Endothelial cell of umbilical vein (primary cell): ENCODE measurements at places on chromosomes 2 and 18.

DNA sequence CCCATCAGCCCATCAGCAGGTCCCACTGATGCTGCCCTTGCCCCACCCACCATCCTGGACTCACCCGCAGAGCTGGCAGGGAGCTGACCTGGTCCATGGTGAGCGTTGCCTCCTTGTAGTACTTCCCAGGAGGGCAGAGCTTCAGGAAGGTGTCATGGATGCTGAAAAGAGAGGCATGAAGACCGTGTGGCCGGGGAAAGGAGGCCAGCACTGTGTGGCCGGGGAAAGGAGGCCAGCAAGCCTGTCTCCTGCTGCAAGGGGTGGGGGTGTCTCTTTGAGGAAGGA lies 11.9 kb downstream of the CIB4 start:
- no peaks in the 10 kb centered on the region for H3K27me3 ChIP-seq
- DNase-seq = no peak
- no peaks in the 10 kb centered on the region for H3K4me1 ChIP-seq
- H3K27ac ChIP-seq = no peak overlapping the region
- no peak overlapping the region for H3K4me3 ChIP-seq
- H3K36me3 ChIP-seq = no peaks in the 10 kb centered on the region

DNA sequence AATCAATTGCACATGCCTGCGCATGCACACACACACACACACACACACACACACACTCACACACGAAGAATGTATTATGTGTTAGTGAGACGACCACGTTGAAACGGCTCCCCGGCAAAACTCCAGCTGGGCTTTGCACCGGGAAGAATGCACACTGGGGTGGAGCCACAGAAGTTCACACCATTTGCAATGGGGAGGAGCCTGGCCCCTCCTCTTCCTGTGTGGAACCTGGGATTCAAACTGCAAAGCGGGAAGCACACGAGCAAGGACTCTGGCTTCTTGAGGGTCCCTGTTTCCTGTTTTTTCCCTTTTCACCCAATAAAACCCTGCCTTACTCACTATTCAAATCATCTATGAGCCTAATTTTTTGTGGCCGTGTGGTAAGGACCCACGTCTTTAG lies 304.0 kb upstream of the TMEFF2 start:
- no peak overlapping the region for H3K4me3 ChIP-seq
- DNase-seq = no peak
- H3K27ac ChIP-seq = no peak overlapping the region
- H3K36me3 ChIP-seq = no peaks in the 10 kb centered on the region
- H3K27me3 ChIP-seq = no peaks in the 10 kb centered on the region

- H3K4me3 ChIP-seq = no peak overlapping the region
- no peak for DNase-seq
- H3K27ac ChIP-seq = no peak overlapping the region
- no peaks in the 10 kb centered on the region for H3K27me3 ChIP-seq
- no peaks in the 10 kb centered on the region for H3K36me3 ChIP-seq
Observed at GRCh38 chr2:38251940-38252339, 125.1 kb downstream of the ATL2 start.

GRCh38 chr2:156512451-156512850 lies 76.3 kb downstream of the GPD2 start:
- no peaks in the 10 kb centered on the region for H3K4me1 ChIP-seq
- no peak overlapping the region for H3K27ac ChIP-seq
- H3K36me3 ChIP-seq = no peaks in the 10 kb centered on the region
- H3K4me3 ChIP-seq = no peak overlapping the region

GRCh38 chr2:168185583-168186274 lies 61.7 kb downstream of the STK39 start:
- H3K27ac ChIP-seq = no peak overlapping the region
- peak; percentile 28 for DNase-seq
- peaks cover 25% of the 10 kb centered on the region for H3K4me1 ChIP-seq
- H3K4me3 ChIP-seq = no peak overlapping the region
- H3K36me3 ChIP-seq = no peaks in the 10 kb centered on the region
- H3K27me3 ChIP-seq = no peaks in the 10 kb centered on the region

DNA sequence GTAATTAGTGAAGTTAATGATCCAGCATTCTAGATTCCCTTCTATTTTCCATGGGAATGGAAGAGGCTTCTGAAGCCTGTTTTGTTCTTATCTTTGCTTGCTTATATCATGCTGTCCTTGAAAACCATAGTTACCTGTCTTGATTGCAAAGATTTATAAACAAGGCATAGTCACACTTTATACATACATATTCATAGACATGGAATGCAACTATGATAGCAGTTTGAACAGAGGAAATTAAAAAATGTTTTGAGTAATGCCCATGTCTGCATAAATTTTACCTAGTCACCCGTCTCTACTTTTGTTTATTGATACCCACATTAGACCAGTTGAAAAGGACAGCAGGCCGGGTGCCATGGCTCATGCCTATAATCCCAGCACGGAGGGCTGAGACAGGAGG lies 289.0 kb downstream of the PTPRM start:
- no peak for DNase-seq
- no peak overlapping the region for H3K4me3 ChIP-seq
- H3K4me1 ChIP-seq = no peaks in the 10 kb centered on the region
- no peaks in the 10 kb centered on the region for H3K27me3 ChIP-seq
- H3K36me3 ChIP-seq = no peaks in the 10 kb centered on the region

GRCh38 chr2:198273660-198274059 lies 469.3 kb downstream of the PLCL1 start:
- H3K27me3 ChIP-seq = peaks cover 2% of the 10 kb centered on the region
- no peak overlapping the region for H3K27ac ChIP-seq
- DNase-seq = no peak
- no peaks in the 10 kb centered on the region for H3K4me1 ChIP-seq
- H3K4me3 ChIP-seq = no peak overlapping the region
- H3K36me3 ChIP-seq = no peaks in the 10 kb centered on the region

DNA sequence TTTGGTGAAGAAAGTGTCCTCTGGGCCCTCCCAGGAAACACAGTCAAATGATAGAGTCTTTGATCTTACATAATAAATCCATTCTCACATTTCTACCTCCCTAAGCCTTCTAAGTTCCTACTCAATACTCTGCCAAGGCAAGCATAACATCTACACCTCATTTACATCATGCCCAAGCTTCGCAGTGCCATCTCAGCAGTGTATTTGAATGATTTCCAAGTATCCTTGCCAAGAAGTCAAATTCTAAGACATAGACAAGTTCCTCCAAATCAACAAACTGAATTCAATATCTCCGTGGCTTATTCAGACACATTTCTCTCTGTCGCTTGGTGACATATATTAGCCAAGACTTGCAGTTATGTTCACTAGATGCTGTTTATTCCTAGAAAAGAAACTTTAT lies 8.1 kb upstream of the MLPH start:
- H3K4me3 ChIP-seq = no peak overlapping the region
- H3K27me3 ChIP-seq = peaks cover 62% of the 10 kb centered on the region
- no peak overlapping the region for H3K27ac ChIP-seq
- no peaks in the 10 kb centered on the region for H3K36me3 ChIP-seq

- DNase-seq = no peak
- no peak overlapping the region for H3K4me3 ChIP-seq
- no peak overlapping the region for H3K27ac ChIP-seq
- no peaks in the 10 kb centered on the region for H3K36me3 ChIP-seq
- H3K27me3 ChIP-seq = no peaks in the 10 kb centered on the region
- H3K4me1 ChIP-seq = peaks cover 12% of the 10 kb centered on the region
Observed at GRCh38 chr2:217960351-217960750, 42.4 kb downstream of the TNS1 start.

- no peaks in the 10 kb centered on the region for H3K27me3 ChIP-seq
- no peak for DNase-seq
- peaks cover 10% of the 10 kb centered on the region for H3K4me1 ChIP-seq
- H3K27ac ChIP-seq = no peak overlapping the region
Observed at GRCh38 chr2:195360242-195360641, 296.8 kb upstream of the SLC39A10 start.

- H3K36me3 ChIP-seq = no peaks in the 10 kb centered on the region
- no peaks in the 10 kb centered on the region for H3K27me3 ChIP-seq
- no peak overlapping the region for H3K4me3 ChIP-seq
- no peak for DNase-seq
- peaks cover 14% of the 10 kb centered on the region for H3K4me1 ChIP-seq
Observed at GRCh38 chr2:191266201-191266600, 21.0 kb downstream of the MYO1B start.

- H3K36me3 ChIP-seq = no peaks in the 10 kb centered on the region
- H3K4me1 ChIP-seq = no peaks in the 10 kb centered on the region
- H3K4me3 ChIP-seq = no peak overlapping the region
- DNase-seq = no peak
- H3K27ac ChIP-seq = no peak overlapping the region
Observed at GRCh38 chr2:206095536-206096332, 9.8 kb upstream of the INO80D start.

- no peaks in the 10 kb centered on the region for H3K36me3 ChIP-seq
- H3K4me3 ChIP-seq = no peak overlapping the region
- H3K27me3 ChIP-seq = no peaks in the 10 kb centered on the region
- DNase-seq = no peak
- no peak overlapping the region for H3K27ac ChIP-seq
Observed at GRCh38 chr2:19300961-19301360, 57.5 kb downstream of the OSR1 start.

- H3K4me1 ChIP-seq = no peaks in the 10 kb centered on the region
- no peak overlapping the region for H3K4me3 ChIP-seq
- H3K36me3 ChIP-seq = no peaks in the 10 kb centered on the region
- no peak for DNase-seq
- H3K27me3 ChIP-seq = no peaks in the 10 kb centered on the region
- H3K27ac ChIP-seq = no peak overlapping the region
Observed at GRCh38 chr2:144136297-144137010, 383.5 kb downstream of the ZEB2 start.

- no peak overlapping the region for H3K4me3 ChIP-seq
- H3K36me3 ChIP-seq = no peaks in the 10 kb centered on the region
- no peak overlapping the region for H3K27ac ChIP-seq
- DNase-seq = no peak
- H3K27me3 ChIP-seq = no peaks in the 10 kb centered on the region
Observed at GRCh38 chr18:78447211-78447610, 532.4 kb upstream of the SALL3 start.

- no peak overlapping the region for H3K27ac ChIP-seq
- no peaks in the 10 kb centered on the region for H3K4me1 ChIP-seq
- no peak for DNase-seq
Observed at GRCh38 chr2:13818002-13818401, 814.5 kb upstream of the LRATD1 start.

DNA sequence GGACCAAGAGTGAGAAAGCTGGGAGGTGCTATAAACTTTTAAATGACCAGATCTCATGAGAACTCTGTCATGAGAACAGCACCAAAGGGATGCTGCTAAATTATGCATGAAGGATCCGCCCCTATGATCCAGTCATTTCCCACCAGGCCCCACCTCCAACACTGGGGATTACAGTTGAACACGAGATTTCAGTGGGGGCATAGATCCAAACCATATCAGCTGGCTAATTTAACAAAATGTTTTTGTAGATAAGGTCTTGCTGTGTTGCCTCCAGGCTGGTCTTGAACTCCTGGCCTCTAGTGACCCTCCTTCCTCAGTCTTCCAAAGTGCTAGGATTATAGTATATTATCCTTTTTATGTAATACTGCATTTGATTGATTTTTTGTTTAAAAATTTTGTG lies 56.0 kb downstream of the NBEAL1 start:
- no peak overlapping the region for H3K4me3 ChIP-seq
- no peak for DNase-seq
- H3K36me3 ChIP-seq = no peaks in the 10 kb centered on the region
- H3K27ac ChIP-seq = no peak overlapping the region
- H3K27me3 ChIP-seq = no peaks in the 10 kb centered on the region
- no peaks in the 10 kb centered on the region for H3K4me1 ChIP-seq

GRCh38 chr2:37553411-37554154 lies 117.9 kb downstream of the CDC42EP3 start:
- H3K27me3 ChIP-seq = no peaks in the 10 kb centered on the region
- H3K4me3 ChIP-seq = no peak overlapping the region
- no peak overlapping the region for H3K27ac ChIP-seq
- H3K36me3 ChIP-seq = no peaks in the 10 kb centered on the region
- no peak for DNase-seq

DNA sequence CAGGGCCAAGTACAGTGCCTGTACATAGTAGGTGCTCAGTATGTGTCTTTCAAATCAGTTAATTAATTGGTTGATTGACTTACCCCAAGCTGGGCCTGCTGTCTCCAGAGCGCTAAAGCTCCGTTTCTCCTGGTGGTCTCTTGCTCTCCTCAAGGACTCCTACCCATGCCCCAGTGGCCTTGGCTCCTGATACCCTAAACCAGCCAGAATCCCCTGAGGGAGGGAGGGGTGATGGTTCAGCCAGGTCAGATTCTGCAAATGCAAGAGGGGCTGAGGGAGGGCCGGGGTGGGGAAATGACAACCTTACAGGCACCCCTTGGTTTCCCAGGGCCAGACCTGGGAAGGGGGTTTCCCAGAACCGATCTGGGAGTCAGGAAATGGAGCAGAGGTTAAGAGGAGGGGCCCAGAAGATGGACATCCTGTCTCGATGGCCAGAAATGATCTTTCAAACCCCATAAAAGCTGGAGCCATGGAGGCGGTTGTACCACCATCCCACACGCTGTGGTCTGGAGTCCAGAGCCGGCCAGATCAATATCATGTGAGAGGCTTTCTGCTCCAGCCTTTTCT lies 209.1 kb downstream of the TNS1 start:
- H3K27ac ChIP-seq = no peak overlapping the region
- no peaks in the 10 kb centered on the region for H3K36me3 ChIP-seq
- H3K4me1 ChIP-seq = no peaks in the 10 kb centered on the region
- no peak overlapping the region for H3K4me3 ChIP-seq

GRCh38 chr2:98730053-98730706 lies 752 bp downstream of the MGAT4A start:
- peak; percentile 67 for DNase-seq
- H3K27ac ChIP-seq = peak overlapping the region; percentile 22
- H3K36me3 ChIP-seq = no peaks in the 10 kb centered on the region
- H3K27me3 ChIP-seq = no peaks in the 10 kb centered on the region
- H3K4me1 ChIP-seq = peaks cover 56% of the 10 kb centered on the region
- H3K4me3 ChIP-seq = peak overlapping the region; percentile 64

DNA sequence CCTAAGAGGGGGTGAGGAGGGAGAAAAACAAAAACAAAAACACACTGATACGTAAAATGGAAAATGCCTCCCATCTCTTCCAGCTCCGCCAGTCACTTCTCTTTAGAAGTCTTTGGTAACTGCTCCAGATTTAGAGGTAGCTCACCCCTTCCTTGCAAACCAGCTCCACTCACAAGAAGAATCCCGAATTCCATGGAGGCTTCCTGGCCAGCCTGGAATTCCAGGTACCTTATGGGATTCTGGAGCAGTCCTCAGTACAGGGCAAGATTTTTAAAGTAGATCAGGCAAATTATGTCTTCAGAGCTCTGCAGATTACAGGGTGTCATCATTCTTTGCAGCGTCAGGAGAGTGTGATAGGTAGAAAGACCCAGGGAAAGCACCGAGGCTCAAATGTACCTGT lies 4.8 kb downstream of the STON1 start:
- H3K36me3 ChIP-seq = no peaks in the 10 kb centered on the region
- peaks cover 18% of the 10 kb centered on the region for H3K4me1 ChIP-seq
- H3K4me3 ChIP-seq = no peak overlapping the region
- H3K27ac ChIP-seq = no peak overlapping the region

GRCh38 chr2:28982381-28982950 lies 1.4 kb downstream of the TOGARAM2 start:
- no peaks in the 10 kb centered on the region for H3K4me1 ChIP-seq
- DNase-seq = no peak
